ENCODE measurements at places on chromosomes 11 and 22.

DNA sequence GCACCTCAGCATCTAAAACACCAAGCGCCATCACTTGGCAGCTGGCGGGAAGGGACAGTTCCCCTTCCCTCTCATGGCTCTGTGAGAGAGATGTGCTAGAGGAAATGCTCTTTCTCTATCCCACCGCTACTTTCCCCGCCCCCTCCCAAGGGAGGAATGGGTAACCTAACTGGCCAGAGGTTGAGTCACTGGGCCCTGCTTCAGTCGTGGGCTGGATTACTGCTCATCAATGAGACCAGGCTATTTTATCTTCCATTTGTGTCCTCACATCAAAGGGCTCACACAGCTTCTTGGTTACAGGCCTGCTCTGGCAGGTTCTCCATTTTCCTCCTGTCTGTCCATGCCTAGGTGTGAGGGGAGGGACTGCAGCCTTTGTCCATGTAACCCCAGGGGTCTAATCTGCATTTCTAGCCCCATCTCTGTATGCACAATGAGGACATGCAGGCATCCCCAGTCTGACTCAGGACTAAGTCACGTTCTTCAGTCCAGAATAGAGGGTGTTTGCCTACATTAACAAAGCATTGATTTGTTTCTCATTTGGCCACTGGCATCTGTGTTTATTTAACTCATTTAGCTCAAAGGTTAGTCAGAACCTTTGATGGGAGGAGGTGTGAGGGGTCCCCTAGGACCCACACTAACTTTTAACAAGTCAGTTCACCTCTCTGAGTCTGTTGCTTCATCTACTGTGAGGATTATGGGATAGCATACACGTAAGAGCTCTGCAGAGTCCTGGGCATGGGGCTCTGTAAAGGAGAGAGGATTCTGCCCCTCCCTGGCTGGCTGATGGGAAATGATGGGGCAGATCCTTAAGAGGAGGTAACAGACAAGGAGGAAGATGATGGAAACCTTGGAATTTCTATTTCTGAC is 99.1 kb downstream of the XRRA1 start:
- DNase-seq, result no peak

- no peak for DNase-seq
These were observed 41.9 kb downstream of the RTN4R start for GRCh38 chr22:20226077-20226716.

- DNase-seq, result no peak
These were observed 8.8 kb downstream of the SCGB2A1 start for GRCh38 chr11:62217191-62217748.

DNA sequence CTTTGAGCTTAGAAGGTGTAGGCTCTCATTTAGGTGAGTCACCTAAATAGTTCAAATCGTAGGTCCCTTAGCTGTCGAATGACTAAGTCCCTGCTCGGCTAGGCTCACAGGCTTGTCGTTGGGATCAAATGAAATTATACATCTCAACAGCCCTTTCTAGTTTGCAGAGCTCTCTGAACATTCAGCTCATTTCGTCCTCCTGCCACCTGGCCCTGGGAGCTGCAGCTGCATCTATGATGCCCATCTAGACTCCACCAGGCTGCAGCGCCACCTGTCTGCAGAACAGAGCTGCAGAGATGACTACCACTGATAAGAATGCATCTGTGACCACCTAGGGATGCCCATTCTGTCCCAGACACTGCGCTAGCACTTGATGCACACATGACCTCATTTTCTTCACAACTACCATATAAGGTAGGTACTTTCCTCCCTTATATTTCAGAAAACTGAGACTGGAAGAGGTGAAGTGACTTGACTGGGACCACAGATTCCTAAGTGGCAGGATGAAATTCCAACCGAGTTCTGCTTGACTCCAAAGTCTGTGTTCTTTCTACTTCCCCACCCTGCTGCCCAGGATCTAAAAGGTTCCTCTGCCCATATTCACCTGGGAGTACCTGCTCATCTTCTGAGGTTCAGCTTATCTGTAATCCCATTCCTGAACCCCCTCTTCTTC is 141.1 kb upstream of the NARS2 start:
- peak; percentile 12 for DNase-seq

GRCh38 chr22:45263463-45264269 is 21.1 kb upstream of the UPK3A start:
- DNase-seq, result no peak

GRCh38 chr11:45801723-45802315 is 3.1 kb upstream of the SLC35C1 start:
- DNase-seq, result no peak

GRCh38 chr11:1100417-1101245 is 26.0 kb downstream of the MUC2 start:
- no peak for DNase-seq

- DNase-seq, result peak; percentile 60
These were observed at the start of gene SCUBE1 for GRCh38 chr22:43343262-43343669. Gene SCUBE1 (minus strand): TSS chr22:43343372. CDS start chr22:43343261, 111 bp downstream.

DNA sequence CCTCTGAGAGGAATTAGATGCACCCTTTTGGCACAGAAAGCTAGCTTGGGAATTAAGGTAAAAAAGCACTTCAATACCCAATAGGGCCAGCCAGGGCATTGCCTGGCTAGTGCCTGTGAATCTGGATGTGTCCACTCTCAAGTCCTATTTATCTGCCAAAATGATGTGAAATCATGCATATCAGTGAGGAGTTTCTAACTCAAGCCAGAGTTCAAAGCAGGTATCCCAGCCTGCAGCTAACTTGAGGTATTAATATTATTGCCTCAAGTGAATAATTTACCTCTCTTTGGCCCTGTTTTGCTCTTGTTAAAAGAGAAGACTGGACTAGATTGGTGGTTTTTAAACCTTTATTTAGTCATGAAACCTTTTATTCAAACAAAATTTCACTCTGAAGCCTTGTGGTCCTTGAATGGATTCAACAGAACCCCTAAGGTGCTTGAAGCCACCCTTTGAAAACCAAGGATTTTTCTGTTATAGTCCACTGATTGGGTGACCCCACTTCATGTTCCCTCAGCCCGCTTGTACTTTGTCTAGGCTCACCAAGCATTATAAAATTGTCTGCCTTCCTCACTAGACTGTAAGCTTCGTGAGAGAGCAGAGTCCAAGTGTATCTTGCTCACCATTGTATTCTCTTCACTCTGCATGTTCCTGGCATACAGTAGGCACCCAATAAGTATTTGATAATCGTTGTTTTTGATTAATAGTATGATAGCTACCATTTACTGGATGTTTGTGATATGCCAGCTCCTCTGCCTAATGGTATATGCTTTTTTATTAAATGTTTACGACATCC is 4.5 kb downstream of the RNF121 start:
- no peak for DNase-seq

DNA sequence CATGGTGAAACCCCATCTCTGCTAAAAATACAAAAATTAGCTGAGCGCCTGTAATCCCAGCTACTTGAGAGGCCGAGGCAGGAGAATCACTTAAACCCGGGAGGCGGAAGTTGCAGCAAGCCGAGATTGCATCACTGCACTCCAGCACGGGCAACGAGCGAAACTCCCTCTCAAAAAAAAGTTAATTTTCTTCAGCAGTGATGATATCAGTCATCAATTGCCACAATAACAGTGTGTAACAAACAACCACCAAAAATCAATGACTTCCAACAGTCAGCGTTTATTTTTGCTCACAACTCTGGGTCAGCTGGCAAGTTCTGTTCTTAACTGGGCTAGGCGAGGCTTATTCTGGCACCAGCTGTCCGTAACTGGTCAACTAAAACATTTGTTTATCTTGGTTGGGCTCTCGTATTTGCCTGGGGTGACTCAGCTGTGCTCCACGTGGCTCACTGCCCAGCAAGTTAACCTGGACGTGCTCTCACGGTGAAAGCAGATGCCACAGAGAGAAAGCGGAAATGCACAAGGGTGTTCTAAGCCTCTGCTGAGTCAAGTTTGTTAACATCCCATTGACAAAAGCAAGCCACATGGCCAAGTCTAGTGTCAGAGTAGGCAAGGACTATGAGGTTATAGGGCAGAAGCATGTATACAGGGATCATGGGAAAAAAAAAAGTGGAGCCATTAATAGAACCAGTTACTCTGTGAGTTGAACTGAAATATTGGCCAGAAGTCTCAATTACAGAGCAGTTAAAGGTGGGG is 52.1 kb downstream of the LHFPL7 start:
- DNase-seq, result no peak

- no peak for DNase-seq
These were observed 19.8 kb downstream of the BMAL1 start for GRCh38 chr11:13297308-13297916.

GRCh38 chr22:43540529-43540923 is 128.7 kb downstream of the MPPED1 start:
- no peak for DNase-seq

- DNase-seq, result no peak
These were observed 524 bp upstream of the SLC25A17 start for GRCh38 chr22:40819599-40820140.

- no peak for DNase-seq
These were observed 91.0 kb downstream of the IGLL5 start for GRCh38 chr22:22978637-22979036.

DNA sequence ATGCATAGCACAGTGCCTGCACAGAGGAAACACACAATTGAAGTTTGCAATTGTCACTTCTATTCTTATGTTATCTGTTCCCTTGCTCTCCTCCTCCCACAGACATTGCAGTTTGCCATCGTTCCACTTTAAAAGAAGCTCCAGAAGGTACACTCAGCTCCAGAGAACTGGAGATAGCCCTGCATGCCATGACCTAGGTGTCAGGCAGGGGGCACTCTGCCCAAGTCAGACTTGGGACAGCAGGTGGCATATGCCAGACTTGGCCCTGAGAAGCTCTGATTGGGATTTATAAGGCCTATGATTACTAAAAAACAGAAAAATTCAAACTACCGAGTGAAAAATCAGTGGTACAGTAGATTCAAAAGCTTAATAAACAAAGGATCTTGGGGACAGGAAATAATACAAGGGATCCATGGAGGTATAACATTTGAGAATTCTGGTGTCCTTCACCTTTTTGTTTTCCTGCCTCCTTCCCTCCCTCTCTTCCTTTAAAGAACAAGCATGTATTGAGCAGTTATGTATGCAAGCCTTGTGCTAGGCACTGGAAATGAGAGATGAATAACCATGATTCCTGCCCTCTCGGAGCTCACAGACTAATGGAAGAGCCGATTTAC is 40.0 kb downstream of the TENM4 start:
- no peak for DNase-seq

DNA sequence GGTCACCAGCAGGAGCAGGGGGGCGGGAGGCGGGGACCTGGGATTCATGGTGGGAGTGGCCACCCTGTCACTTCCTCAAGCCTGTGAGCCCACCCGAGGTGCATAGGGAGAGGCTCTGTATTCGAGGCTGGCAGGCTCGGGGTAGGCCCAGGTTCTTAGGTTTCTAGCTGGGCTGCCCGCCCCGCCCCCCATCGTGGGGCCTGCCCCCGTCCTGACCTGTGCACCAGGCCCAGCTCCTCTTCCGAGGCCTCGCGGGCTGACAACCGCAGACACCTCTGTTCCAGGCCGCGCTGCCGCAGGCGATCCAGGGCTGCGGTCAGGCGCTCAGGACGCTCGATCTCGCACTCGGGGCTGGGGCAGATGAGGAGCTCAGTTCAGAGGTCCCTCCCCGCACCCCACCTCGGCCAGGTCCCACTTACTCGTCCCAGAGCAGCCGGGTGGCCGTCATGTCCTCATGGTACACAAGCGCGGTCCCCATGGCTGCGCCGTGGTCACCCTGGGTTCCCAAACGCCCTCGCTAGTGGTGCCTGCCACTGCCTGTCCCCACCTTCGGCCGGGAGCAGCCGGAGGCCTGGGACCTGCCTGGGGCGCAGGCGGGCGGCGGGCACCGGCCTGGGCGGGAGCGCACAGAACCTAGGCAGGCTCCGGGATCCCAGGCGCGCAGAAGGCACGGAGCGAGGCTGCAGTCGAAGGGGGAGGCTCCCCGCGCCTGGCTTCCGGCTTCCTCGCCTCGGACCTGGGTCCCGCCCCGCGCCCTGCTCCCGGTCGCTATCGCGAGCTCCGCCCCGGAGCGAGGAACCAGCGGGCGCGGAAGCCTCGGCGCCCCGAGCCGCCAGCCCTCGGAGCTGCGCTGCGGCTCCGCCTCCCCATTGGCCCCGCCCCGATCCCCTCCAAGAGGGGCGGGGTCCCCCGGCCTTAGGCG is at the start of gene HDAC10:
Gene HDAC10, minus strand, starts transcription at position 711 of the 922 bp plus-strand sequence. Its CDS starts 233 bp downstream, at position 478.
- DNase-seq, result peak; percentile 82

- no peak for DNase-seq
These were observed 102.8 kb upstream of the CRYBB3 start for GRCh38 chr22:25096638-25097405.

DNA sequence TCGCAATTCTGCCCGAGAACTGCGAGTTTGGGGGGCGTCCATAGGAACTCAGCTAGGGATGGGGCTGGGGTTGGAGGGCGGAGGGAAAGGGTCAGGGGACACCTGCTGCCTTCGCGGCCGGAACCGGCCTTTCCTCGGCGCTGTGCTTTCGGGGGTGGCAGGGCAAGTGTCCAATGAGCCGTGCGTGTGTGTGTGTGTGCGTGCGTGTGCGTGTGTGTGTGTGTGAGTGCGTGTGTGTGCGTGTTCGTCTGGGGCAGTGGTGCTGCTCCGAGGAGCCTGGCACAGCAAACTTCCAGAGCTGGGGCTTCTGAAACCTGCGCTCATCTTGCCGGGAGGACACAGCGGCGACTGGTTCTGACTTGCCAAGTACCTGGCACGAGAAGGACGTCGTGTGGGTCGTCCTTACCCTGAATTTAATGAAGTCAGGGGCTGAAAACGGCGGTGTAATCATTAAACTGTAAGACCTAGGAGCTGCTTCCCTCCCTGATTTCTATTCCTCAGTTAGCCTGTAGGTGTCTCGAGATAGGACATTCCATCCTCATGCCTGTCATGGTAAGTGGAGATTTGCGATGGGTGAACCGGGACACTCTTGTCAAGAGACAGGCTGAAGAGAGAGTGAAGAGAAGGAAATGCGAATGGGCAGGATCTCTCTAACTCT is 27.0 kb upstream of the AMOTL1 start:
- no peak for DNase-seq

DNA sequence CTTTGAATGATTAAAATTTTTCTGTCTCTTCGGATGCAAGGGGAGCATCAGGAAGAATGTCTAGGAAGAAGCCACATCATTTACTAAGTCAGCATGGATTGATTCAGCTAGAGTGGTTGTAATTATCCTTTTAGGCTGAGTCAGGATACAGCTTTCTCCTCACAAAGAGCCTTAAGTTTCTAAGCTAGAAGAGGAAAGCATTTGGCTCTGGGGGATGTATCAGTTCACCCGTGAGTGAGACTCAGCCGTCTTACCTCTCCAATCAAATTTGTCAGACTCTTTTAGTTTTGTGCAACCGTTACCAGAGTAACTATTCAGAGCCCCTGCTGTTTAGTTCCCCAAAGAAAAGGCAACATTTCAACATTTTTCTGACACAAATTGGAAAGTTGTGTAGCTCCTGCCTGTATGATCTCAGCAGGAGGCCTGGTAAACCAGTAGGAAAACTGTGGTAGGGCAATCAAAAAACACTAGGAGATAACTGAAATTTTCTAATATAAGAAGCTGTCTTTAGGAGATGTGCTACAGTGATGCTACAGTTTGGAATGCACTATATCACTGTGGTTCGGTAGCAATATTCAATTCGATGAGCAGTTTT is 432.4 kb upstream of the LUZP2 start:
- DNase-seq, result no peak

DNA sequence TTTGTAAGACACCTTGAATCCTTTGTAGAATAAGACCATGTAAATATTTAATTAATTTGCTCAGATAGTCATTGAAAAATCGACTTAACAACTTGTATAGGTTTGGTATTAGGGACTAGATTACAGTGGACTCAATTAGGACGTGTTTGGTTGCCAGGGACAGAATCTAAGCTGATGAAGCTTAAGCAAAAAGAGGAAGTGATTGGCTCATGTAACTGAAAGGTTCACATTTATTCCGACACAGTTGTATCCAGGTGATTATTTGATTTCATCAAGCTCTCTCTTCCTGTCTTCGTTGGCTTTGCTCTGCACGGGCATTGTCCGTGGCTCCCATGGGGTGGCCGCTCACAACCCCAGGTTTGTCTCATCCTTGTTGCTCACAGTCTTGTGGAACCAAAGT is 146.4 kb downstream of the C11orf91 start:
- DNase-seq, result no peak
